ENCODE measurements at places on chromosomes 3 and 15.

- H3K27ac ChIP-seq, result no peak overlapping the region
- H3K4me3 ChIP-seq, result no peak overlapping the region
- H3K36me3 ChIP-seq, result no peaks in the 10 kb centered on the region
- no peak for DNase-seq
- no peaks in the 10 kb centered on the region for H3K27me3 ChIP-seq
- no peaks in the 10 kb centered on the region for H3K4me1 ChIP-seq
Measured at GRCh38 chr3:63705092-63705645, 52.7 kb downstream of the SNTN start.

GRCh38 chr15:86624261-86625036 is 544.8 kb downstream of the AGBL1 start:
- peaks cover 3% of the 10 kb centered on the region for H3K4me1 ChIP-seq
- DNase-seq, result peak; percentile 8
- no peak overlapping the region for H3K4me3 ChIP-seq
- peaks cover 10% of the 10 kb centered on the region for H3K27me3 ChIP-seq

GRCh38 chr15:47955021-47955420 is 165.8 kb upstream of the SLC24A5 start:
- H3K36me3 ChIP-seq, result no peaks in the 10 kb centered on the region
- DNase-seq, result no peak
- no peaks in the 10 kb centered on the region for H3K4me1 ChIP-seq
- no peaks in the 10 kb centered on the region for H3K27me3 ChIP-seq
- H3K4me3 ChIP-seq, result no peak overlapping the region
- H3K27ac ChIP-seq, result no peak overlapping the region

DNA sequence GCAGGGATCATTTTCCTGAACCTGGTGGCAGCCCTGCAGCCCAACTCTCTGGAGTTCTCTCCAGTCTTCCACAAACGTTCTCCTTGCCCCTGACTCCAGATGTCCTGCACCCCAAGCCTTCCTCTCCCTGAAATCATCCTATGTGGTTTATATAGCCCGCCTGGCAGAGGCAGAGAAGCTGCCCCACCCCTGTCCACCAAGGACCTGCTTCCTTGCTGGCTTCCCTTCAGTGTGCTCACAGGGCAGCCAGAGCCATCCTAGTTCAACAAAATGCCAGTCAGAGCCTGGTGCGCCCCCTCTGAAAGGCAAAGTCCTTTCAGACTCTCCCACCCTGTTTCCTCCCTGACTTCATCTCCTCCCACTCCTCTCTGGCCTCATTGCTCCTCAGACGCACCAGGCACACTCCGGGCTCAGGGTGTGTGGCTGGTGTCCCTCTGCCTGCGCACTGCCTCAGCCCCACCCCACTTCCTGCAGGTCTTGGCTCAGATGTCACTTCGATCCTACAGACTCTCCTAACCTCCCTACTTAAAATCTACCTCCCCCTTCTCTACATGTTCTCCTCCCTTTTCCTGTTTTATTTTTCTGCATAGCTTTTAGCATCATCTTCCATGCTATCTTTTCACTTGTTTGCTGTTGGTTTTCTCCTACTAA is 5.9 kb downstream of the KBTBD13 start:
- peaks cover 29% of the 10 kb centered on the region for H3K27me3 ChIP-seq
- DNase-seq, result no peak
- H3K4me3 ChIP-seq, result no peak overlapping the region
- no peak overlapping the region for H3K27ac ChIP-seq

GRCh38 chr3:12815719-12816118 is 19.2 kb downstream of the CAND2 start:
- H3K27ac ChIP-seq, result no peak overlapping the region
- H3K36me3 ChIP-seq, result no peaks in the 10 kb centered on the region
- DNase-seq, result no peak
- peaks cover 2% of the 10 kb centered on the region for H3K27me3 ChIP-seq
- H3K4me3 ChIP-seq, result no peak overlapping the region

GRCh38 chr3:75232216-75232615 is 431.9 kb upstream of the FRG2C start:
- no peak overlapping the region for H3K27ac ChIP-seq
- no peaks in the 10 kb centered on the region for H3K4me1 ChIP-seq
- no peaks in the 10 kb centered on the region for H3K36me3 ChIP-seq
- no peak overlapping the region for H3K4me3 ChIP-seq
- H3K27me3 ChIP-seq, result no peaks in the 10 kb centered on the region

- no peak overlapping the region for H3K27ac ChIP-seq
- H3K36me3 ChIP-seq, result no peaks in the 10 kb centered on the region
- DNase-seq, result no peak
- H3K27me3 ChIP-seq, result peaks cover 9% of the 10 kb centered on the region
- no peak overlapping the region for H3K4me3 ChIP-seq
- H3K4me1 ChIP-seq, result peaks cover 24% of the 10 kb centered on the region
Measured at GRCh38 chr3:45029661-45030060, 3.6 kb downstream of the CLEC3B start.

- H3K27me3 ChIP-seq, result peaks cover 6% of the 10 kb centered on the region
- H3K27ac ChIP-seq, result no peak overlapping the region
- peaks cover 14% of the 10 kb centered on the region for H3K4me1 ChIP-seq
- no peak for DNase-seq
Measured at GRCh38 chr15:81163961-81164800, 30.1 kb downstream of the CFAP161 start.

DNA sequence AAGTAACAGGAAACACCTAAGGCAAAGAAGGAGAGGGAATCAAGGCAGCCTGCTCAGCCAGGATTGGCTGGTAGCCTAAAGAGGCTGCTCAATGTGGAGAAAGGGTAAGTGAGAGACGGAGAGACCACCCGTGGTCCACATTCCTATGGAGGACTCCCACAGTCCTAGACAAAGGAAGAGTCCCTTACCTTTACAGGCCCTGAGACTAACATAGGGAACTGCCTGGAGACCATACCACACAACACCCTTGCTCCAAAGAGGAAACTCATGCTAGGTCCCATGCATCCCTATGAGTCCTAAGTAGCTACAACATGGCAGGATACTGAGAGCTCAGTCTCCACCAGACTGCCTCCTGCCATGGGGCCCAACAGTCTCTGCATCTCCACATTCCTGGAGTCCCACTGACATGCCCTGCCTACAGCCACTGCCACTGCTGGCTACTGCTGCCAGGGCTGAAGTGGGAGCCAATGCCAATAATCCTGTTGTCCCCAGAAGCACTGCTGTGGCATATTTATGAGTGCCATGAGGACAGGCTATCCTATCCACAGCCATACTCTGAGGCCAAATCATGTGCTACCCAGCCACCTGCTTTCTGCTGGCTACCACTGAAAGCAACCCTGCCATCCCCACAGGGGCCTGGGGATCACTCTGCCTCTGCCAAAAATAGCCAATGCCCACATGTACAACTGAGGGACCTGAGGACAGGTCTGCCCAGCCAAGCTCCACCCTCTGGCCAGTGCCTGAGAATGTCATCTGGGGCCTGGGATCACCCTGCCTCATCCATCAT is 45.0 kb downstream of the COPS2 start:
- H3K27ac ChIP-seq, result no peak overlapping the region
- H3K4me3 ChIP-seq, result no peak overlapping the region
- no peaks in the 10 kb centered on the region for H3K27me3 ChIP-seq
- H3K4me1 ChIP-seq, result no peaks in the 10 kb centered on the region
- DNase-seq, result no peak

GRCh38 chr3:165938986-165939540 is 101.8 kb upstream of the BCHE start:
- no peak overlapping the region for H3K27ac ChIP-seq
- H3K4me1 ChIP-seq, result no peaks in the 10 kb centered on the region
- no peak overlapping the region for H3K4me3 ChIP-seq
- no peaks in the 10 kb centered on the region for H3K36me3 ChIP-seq

GRCh38 chr3:4529876-4530588 is 36.9 kb downstream of the ITPR1 start:
- no peak overlapping the region for H3K4me3 ChIP-seq
- peaks cover 1% of the 10 kb centered on the region for H3K27me3 ChIP-seq
- H3K36me3 ChIP-seq, result no peaks in the 10 kb centered on the region
- no peak for DNase-seq

- H3K27ac ChIP-seq, result no peak overlapping the region
- H3K27me3 ChIP-seq, result no peaks in the 10 kb centered on the region
- H3K36me3 ChIP-seq, result no peaks in the 10 kb centered on the region
- DNase-seq, result no peak
- no peaks in the 10 kb centered on the region for H3K4me1 ChIP-seq
Measured at GRCh38 chr3:1365528-1365927, 272.7 kb downstream of the CNTN6 start.

GRCh38 chr3:142278451-142278850 is 53.1 kb upstream of the GK5 start:
- peaks cover 16% of the 10 kb centered on the region for H3K36me3 ChIP-seq
- peak overlapping the region; percentile 39 for H3K27ac ChIP-seq
- H3K4me1 ChIP-seq, result peaks cover 58% of the 10 kb centered on the region
- H3K4me3 ChIP-seq, result peak overlapping the region; percentile 22

DNA sequence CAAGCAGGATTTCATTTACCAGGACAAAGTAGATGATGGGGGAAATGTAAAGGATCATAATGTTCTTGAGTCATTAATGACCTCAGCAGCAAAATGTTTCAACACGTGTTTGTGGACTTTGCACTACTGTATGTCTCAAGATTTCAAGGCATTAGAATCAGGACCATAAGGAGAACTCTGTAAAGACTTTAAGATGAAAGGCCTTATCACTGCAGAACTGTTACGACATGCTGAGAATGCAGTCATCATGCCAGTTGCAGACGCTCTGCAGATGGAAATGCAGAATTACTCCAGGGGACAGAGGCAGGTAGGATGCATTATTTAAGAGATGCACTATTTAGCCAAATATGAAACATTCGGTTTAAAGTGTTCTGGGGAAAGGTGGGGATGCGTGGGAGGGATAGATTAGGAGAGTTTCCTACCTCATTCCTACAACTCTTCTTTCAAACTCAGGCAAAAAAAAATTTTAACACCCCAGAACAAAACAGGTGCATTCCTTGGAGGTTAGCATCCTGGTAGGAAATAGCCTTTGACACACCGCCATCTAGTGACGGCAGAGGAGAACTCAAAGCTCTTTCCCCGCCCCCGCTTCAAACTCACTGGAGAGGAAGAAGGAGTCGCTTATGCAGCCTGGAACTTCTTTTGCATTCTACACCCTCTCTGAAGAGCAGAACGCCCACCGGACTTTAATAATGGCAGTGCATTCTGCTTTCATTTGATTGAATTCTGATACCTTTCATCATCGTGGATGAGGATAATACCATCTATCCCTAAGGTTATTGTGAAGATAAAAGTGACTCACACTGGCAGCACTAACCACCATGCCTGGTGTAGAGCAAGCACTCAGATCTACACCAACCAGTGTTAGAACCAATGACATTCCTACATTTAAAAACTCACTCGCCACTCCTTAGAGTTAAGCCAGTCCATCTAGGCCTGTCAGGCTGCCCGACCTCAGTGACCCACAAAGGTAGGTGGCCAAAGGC is 43.1 kb upstream of the TOPAZ1 start:
- no peak overlapping the region for H3K4me3 ChIP-seq
- no peak overlapping the region for H3K27ac ChIP-seq
- H3K4me1 ChIP-seq, result no peaks in the 10 kb centered on the region
- peaks cover 2% of the 10 kb centered on the region for H3K27me3 ChIP-seq
- no peaks in the 10 kb centered on the region for H3K36me3 ChIP-seq
- peak; percentile 34 for DNase-seq

DNA sequence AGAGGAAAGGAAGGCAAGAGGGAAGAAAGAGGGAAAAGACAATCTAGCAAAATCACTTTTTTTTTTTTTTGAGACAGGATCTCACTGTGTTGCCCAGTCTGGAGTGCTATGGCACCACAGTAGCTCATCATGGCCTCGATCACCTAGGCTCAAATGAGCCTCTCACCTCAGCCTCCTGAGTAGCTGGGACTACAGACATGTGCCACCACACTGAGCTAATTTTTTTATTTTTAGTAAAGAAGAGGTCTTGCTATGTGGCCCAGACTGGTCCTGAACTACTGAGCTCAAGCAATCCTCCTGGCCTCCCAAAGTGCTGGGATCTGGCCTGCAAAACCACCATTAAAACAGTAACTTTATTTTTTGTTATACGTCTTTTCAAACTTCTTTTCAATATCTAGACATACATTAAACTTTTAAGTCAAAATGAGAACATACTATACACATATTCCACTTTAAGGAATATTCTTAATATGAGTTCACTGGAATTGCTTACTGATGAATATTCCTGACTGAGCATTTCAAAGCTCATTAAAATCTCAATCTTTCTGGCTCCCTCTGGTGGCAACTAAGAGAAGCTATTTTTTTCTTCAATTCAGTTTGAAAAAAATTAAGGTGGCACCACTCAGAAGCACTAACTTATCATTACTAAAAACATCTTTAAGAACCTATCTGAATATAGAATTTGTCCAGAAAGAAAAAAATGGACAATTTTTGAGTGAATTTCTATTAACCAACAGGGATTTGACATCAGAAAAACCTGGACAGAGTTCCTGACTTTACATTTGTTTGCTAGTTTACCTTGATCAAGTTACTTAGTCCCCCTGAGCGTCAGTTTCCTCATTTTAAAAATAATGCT is 40.9 kb downstream of the UACA start:
- H3K27ac ChIP-seq, result no peak overlapping the region
- H3K36me3 ChIP-seq, result no peaks in the 10 kb centered on the region
- no peak overlapping the region for H3K4me3 ChIP-seq
- no peaks in the 10 kb centered on the region for H3K4me1 ChIP-seq

- H3K4me3 ChIP-seq, result no peak overlapping the region
- H3K27me3 ChIP-seq, result peaks cover 6% of the 10 kb centered on the region
Measured at GRCh38 chr15:73391128-73391872, 22.5 kb upstream of the HCN4 start.

DNA sequence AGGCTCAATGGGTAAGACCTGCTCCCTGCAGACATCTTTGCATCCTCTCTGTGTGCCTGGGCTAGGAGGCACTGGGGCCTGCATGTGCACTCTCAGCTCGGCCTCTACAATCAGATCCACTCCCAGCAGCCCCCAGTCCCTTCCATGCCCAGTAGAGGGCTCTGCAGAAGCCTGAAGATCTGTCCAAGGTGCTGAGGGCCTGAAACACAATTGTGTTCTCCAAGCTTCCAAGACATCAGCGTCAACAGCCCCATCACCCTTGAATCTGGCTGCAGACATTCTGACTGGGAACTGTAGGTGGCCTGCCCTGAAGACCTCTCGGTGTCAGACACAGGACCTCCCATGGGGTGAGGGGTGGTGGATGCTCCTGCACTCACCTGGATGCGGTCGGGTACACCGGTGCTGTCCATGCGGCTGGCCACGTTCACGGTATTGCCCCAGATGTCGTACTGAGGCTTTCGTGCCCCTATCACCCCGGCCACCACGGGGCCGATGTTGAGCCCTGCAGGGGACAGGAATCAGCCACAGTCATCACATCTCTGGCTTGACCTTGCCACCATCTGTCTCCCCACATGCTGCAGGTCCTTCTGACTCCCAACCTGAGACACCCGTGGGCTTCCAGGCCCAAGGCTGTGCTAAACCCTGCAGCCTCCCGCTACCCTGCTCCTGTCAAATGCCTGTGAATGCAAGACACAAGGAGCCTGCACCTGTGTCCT is 84.7 kb downstream of the SEC22A start:
- peak; percentile 13 for DNase-seq
- no peaks in the 10 kb centered on the region for H3K4me1 ChIP-seq
- H3K36me3 ChIP-seq, result no peaks in the 10 kb centered on the region
- no peak overlapping the region for H3K27ac ChIP-seq

GRCh38 chr3:158658889-158659288 is 13.6 kb downstream of the LXN start:
- H3K27me3 ChIP-seq, result peaks cover 1% of the 10 kb centered on the region
- no peak overlapping the region for H3K27ac ChIP-seq
- H3K36me3 ChIP-seq, result peaks cover 14% of the 10 kb centered on the region
- H3K4me1 ChIP-seq, result no peaks in the 10 kb centered on the region
- no peak overlapping the region for H3K4me3 ChIP-seq

All from immature natural killer cell (primary cell).